ENCODE measurements at places on chromosomes 16 and 17.
A peak's percentile ranks its signal among the peaks of the same experiment; 100 is the strongest.

DNA sequence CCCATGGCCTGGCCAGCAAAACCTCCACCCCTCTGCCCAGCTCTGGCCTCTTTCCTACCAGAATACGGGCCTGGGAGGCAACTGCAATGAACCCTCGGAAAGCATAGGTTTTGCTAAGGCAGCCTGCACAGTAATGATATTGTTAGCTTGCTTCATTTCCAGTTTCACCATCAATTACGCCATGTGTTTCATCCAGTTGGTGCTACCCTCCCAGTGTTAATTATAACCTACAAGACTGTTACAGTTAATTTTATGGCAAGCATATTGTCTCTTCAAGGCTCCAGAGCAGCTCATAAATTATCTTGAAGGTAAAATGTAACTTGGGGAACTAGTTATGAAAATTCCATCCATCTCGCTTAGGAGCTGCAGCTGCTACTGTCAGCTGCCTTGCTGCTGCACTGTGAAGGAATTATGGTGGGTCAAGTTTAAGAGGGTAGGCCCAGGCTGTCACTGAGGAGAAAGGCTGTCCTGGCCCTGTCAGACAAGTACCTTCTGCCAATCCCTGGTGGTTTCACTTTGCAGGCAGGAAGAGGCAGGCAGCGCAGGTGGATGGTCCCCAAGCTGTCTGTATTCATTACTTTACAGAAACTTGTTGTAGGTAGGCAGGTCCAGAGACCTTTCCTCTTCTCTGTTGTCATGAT is 242.9 kb downstream of the FTO start:
- DNase-seq: no peak

GRCh38 chr16:48123104-48123788 is 32.5 kb downstream of the ABCC12 start:
- DNase-seq: no peak

GRCh38 chr16:51759329-51759728 is 608.3 kb upstream of the SALL1 start:
- DNase-seq: no peak

DNA sequence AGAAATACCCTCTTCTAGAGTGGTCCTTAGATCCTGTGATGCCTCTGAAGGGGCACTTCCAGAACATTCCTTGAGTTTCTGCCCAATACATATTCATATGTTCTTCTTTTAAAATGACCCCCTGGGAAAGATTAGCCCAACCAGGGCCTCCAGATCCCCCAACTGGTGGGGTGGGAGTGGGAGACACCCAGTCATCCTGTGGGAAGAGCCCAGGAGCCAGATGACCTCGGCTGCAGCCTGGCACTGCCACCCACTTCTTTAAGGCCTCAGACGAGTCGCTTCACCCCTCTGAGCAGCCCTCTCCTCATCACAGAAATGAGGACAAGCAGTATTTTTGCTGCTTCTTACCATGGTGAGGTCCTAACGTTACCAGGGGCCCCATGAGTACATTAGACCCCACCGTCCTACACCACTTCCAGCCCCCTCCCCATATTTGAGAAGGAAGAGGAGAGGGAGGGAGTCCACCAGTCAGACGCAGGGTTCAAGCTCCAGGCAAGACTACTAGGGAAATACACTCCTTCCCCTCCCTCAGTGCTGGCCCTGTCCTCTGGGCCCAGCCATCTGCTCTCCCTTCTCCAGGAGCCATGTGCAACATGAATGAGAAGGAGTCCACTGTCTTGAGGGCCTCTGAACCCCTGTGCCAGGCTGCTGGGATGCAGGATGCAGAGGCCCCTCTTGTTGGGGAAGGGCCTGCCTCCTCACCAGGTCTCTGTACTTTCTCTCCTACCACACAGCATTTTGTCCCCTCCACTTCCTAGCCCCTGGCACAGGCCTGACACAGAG is 11.8 kb downstream of the MPO start:
- DNase-seq: no peak

GRCh38 chr17:50541716-50542688 is 5.0 kb upstream of the SPATA20 start:
- DNase-seq: no peak

DNA sequence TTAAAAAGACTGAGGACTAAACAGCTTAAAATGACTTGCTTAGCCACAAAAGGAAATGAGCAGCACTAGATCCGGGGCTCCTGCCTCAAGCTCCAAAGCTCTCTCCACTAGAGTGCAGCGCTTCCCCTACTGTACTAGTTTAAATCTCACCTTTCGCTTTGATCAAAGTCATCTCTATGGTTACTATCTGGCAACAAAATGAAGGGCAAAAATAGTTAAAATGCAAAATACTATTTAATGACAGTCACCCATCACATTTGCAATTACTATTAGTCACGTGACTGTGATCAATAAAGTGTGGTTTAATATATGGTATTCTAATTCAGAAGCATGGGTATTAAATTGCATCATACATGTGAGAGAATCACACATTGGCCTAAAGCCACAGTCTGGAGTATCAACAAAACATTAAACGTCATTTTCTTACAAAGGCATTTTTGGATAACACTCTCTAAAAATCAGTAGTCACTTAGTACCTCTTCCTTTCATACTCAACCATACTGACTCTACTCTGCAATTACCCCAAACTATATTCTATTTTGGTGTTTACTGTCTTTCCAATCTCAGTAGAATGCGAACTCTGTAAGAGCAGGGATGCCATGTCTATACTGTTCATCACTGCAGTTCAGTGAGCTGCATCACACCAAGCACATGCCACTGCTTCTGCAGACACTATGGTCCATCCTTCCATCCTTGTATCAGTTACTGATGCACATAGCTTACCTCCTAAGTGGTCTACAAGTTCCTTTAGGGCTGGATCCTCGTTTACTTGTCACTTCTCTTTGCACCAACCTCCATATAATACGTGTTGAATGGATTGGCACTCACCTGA is 6.2 kb downstream of the PSMD12 start:
- DNase-seq: no peak

DNA sequence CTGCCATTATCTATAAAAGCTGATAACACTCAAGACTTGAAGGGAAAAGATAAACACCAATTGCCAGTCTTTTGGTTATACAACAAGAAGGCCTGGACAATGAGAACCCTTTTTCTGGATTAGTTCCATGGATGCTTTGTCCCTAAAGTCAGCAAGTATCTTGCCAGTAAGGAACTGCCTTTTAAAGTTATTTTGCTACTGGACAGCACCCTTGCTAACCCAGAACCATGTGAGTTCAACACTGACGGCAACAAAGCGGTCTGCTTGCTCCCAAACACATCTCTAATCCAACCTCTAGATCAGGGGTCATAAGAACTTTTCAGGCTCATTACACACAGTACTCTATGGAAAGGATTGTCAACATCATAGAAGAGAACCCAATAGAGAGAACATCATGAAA is 25.3 kb upstream of the ABCA6 start:
- DNase-seq: no peak

- DNase-seq: no peak
Observed at GRCh38 chr17:46029627-46030026, 30.6 kb downstream of the STH start.

- DNase-seq: no peak
Observed at GRCh38 chr17:61496174-61496956, 44.1 kb downstream of the TBX4 start.

- DNase-seq: no peak
Observed at GRCh38 chr17:74234486-74234885, 21.1 kb downstream of the TTYH2 start.

- no peak for DNase-seq
Observed at GRCh38 chr16:83589576-83589975, 218.2 kb upstream of the HSBP1 start.

DNA sequence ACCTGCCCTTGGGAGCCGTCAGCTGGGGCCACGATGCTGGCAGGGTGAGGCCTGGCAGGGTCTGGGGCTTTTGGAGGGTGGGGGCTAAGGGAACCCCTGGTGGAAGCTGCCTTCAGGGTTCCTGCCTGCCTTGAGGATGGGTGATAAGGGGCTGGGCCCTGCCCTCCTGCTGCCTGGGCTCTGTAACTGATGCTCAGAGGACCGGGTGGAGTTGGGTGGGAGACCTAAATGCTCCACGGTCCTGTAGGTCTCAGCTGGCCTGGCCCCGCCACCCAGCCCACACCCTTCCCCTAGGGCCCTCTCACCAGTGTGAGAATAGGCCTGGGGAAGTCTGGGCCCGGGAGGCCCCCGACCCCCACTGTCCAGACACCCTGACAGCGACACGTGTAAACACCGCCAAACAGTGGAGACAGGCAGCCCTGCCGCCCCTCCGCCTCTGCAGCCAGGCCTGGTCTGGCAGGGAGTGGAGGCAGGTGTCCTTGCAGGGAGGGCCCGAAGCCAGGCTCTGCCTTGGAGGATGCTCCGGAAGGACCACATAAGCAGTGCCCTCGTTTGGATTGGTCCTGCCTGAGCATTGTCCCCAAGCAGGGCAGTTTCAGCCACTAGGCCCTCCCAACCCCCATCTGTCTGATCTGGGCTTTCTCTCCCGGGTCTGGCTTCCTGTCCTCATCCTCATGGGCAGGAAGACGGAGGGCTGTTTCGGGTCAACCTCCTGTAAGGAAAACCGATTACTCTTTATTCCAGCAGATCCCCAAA is 6.5 kb upstream of the BAHCC1 start:
- DNase-seq: no peak

DNA sequence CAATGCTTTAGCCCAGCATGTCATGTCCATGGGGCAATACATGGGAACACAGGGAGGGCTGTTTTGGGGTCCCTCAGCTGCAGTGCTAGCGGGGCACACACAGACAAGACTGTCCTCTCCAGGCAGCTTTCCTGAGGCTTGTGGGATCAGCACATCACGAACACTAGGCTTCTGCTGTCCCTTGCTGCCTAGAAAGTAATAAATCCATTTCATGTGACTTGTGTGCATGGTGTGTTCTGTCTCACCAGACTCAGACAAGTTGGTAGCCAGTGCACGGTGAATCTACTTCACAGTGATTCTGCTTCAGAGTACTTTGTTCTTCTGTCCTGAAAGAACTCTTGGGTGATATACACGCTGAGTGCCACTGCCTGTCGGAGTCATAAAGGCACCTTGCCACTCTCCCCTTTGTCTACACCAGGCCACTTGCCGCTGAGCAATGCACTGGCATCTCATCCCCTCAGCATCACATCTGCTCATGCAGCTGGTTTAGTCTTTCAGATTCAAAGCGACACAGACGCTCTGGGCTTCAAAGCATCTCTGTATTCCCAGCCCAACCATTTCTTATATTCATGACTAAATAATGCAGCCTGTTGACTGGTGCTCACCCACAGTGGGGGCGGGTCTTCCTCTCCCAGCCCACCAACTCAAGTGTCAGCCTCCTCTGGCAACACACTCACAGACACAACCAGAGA is 95.2 kb upstream of the COX10 start:
- DNase-seq: no peak

DNA sequence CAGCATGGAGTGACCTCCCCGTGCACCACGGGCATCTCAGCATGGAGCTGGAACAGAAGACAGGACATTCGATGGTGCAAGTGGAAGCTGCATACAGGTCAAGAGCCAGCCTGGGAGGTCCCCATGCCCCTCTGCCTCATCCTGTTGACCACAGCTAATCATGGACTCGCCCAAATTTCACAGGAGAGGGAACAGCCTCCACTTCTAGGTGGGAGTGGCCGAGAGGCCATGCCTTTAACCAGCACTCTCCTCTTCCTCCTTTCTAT is 3.8 kb upstream of the SLC47A2 start:
- DNase-seq: no peak

DNA sequence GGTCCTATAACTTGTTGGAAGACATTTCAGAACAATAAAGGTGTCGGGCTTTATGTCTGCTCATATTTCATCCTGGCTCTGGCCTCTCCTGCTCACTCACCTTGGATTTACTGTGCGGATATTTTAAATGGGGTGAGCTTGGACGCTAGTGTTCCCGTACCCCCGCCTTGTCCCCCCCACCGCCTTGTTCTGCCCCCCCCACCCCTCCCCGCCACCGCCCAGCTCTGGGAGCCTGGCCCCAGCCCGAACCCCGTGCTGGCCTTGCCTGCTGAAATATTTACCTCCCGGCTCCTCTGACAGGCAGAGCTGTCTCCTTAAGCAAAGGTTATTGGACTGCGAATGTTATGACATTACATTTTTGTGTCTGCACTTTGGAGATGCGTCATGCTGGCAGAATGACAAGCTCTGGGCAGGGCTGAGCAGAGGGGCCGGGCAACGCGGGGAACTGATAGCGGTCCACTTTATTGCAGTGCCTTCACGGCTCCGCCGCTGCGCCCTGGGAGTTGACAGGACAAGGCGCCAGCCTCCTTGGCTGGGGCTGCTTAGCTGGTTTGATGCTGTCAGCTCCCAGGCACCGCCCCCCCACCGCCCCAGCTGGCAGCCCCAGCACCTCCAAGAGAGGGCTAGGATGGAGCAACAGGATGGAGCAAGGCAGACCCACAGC is 222.5 kb upstream of the GSE1 start:
- peak; percentile 50 for DNase-seq

GRCh38 chr17:69869667-69870066 is 205.4 kb upstream of the KCNJ16 start:
- no peak for DNase-seq

- no peak for DNase-seq
Observed at GRCh38 chr17:55426851-55427586, 5.4 kb upstream of the MMD start.

GRCh38 chr17:75511610-75512575 is 3.4 kb downstream of the CASKIN2 start:
- DNase-seq: no peak

- no peak for DNase-seq
Observed at GRCh38 chr17:78797213-78797612, 15.1 kb upstream of the CYTH1 start.

DNA sequence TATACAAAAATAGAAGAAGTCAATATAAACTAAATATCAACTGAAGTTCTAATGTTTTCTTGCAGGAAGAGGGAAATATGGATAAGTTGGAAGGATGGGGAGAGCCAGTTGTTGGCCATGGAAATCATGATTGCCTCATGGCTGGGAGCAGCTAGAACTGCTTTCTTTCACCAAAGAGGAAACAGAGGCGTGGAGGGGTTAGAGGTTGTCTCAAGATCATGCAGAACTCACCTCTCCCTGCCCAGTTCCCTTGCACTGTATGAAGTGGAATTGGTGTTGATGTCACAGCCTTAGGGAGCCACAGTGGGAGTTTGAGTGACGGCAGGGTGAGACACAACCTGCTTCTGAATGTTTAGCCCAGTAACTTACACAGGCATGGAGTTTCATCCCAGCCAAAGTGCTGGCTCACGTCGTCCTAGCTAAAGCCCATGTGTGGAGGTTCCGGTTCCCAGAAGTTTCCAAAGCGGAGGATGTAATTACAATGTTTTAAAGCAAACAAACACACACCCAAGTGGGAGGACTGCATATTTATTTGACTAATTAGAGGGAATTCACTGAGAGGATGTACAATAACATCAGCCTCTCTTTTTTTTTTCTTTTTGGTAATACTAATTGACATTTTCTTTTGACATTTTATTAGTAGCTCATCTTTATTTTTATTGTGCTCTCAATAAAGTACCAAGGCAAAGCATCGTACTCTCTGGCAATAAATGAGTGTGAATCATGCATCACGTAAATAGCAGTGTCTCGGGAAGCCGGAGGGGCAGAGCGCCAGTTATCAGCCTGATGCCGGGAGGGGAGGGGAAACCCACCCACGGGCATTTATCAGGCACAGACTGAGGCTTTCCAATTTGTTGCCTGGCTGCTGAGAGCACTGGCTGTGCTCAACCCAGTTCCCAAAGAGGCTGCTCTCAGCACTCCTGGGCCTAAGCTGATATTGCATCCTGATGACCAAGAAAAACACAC is 118.7 kb upstream of the CDH5 start:
- DNase-seq: no peak
